ENCODE measurements at places on chromosomes 6 and 20.
A peak's percentile ranks its signal among the peaks of the same experiment; 100 is the strongest.

GRCh38 chr20:58308680-58309527, 611 bp upstream of the RAB22A start:
- DNase-seq = no peak

GRCh38 chr6:166672146-166672545, 45.1 kb upstream of the RPS6KA2 start:
- no peak for DNase-seq

DNA sequence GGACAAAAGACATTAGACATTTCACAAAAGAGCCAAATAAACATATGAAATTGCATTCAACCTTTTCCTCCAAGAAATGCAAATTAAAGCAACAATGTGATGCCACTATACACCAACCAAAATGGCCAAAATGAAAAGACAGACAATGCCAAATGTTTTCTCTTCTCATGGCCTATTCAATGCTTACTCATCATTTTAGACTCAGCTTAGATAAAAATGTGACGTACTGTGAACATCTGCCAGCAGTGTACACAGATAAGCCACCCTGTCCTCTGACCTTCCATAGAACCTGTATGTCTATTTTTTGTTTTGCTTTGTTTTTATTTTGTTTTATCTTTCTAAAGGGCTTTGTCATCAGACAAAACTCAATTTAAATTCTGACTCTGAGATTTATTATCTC, 385.2 kb downstream of the FRK start:
- no peak for DNase-seq

DNA sequence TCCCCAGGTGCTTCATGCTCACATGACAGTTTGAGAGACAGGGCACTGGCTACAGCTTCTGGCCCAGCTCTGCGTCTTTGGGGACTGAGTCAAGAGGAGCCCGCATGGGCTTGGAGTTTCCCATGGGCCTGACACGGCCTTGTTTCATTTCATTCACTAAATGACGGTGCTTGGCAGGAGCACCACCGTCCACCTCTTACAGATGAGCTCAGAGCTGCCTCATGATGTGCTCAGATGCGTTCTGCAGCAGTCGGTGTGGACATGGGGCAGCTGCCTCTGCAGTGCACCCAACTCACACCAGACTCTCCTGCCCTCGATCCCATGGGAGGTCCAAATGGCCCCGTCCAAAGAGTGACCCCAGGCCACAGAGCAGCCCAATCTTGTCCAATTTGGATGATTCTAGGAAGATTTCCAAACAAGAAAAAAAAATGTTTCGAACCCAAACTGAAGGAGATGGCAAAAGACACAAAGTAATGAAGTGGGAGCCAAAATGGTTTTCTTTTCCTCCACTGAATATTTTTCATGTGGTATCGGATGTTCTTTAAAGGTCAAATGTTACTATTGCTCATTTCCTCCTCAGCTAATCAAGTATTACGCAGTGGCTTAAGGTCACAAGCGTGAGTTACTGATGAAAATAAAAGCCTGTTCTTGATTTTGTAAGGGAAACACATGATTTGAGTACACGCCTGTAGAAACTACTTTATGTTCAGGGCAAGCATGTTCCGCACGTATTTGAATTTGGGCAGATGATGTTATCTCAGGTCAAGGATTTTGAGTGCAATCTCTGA, 524.2 kb downstream of the CDH26 start:
- no peak for DNase-seq

GRCh38 chr6:47168180-47168579, 126.0 kb upstream of the ADGRF1 start:
- DNase-seq = no peak

- no peak for DNase-seq
Measured at GRCh38 chr20:40702504-40702903, 13.5 kb upstream of the MAFB start.

- no peak for DNase-seq
Measured at GRCh38 chr6:43383021-43383667, 13.7 kb upstream of the ZNF318 start.

DNA sequence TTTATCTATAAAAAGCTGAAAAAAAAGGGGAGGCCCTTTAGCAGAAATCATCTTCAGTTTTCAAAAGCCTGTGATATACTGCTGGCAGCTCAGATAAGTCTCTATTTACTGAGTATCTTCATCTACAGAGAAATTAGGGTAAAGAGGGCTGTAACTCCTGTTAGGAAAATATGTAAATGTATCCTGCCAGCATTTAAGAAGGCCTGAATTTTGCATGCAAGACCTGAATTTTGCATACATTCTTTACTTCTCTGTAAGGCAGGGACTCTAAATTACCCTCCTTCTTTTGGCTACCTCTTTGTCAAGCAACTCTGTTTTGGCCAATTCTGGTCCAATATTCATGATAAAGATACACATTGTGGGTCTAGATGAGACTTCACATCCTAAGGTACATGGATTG, 150.6 kb upstream of the SPACA1 start:
- DNase-seq = no peak

GRCh38 chr20:4836935-4837334, 115.2 kb downstream of the PRND start:
- no peak for DNase-seq

DNA sequence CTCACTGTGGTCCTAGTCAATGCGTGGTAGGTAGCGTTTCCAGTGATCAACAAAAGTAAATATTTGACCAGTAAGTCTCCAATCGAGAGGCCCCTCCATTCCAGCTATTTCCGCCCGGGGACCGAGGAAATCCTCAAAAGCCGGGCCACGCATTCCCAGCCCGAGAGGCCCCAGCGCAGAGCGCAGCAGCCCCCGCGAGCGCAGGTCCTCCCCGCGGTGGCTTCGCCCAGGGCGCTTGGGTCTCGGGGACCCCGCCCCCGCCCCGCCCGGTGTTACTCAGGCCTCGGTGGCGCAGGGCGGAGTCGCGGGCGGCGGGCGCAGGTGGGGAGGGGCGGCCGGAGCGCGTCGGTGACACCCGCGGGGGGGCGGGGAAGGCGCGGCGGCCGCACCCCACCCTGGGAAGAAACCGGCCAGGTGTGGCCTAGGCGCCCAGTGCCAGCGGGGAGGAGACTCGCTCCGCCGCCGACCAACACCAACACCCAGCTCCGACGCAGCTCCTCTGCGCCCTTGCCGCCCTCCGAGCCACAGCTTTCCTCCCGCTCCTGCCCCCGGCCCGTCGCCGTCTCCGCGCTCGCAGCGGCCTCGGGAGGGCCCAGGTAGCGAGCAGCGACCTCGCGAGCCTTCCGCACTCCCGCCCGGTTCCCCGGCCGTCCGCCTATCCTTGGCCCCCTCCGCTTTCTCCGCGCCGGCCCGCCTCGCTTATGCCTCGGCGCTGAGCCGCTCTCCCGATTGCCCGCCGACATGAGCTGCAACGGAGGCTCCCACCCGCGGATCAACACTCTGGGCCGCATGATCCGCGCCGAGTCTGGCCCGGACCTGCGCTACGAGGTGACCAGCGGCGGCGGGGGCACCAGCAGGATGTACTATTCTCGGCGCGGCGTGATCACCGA, at the start of gene DSP:
TSS of gene DSP (plus strand) at position 497 of the 890 bp plus-strand sequence. CDS start at position 742, 245 bp downstream.
- peak; percentile 22 for DNase-seq

GRCh38 chr6:153976921-153977693, 61.9 kb upstream of the OPRM1 start:
- no peak for DNase-seq

DNA sequence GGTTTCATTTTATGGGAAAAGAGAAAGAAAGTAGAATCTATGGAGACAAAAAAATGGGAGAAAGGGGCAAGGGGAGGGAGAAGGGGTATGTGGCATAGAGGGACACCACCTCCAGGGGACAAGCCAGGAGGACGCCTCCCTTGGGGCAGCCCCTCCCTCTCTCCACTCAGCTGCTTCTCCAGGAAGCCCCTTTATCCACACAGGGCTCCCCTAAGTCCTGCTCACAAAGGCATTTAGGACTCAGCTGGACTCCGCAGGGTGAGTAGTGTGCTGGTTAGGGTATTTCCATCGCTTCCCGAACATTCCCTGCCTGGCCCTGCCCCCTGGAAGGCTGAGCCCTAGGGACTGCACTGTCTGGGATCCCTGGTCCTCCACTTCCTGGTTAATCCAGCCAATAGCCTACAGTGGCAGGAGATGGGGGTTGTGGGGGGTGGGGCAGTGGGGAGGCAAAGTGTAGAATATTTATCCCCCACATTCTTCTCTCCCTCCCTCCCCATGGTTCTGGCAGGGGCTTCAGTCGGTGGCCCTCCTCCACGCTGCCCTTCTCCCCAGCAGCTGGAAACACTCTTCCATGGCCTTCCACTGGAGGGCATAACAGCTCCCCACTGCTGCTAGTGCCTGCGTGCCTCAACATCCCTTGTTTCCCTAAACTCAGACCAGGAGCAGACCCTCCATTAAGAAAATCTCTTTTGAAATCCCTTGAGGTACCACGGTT, 84.8 kb downstream of the SNX5 start:
- DNase-seq = no peak

GRCh38 chr6:2412731-2413130, 167.3 kb upstream of the GMDS start:
- DNase-seq = no peak

- no peak for DNase-seq
Measured at GRCh38 chr6:132669690-132670291, 10.8 kb upstream of the TAAR1 start.

GRCh38 chr6:163337958-163338357, 76.6 kb upstream of the QKI start:
- no peak for DNase-seq

DNA sequence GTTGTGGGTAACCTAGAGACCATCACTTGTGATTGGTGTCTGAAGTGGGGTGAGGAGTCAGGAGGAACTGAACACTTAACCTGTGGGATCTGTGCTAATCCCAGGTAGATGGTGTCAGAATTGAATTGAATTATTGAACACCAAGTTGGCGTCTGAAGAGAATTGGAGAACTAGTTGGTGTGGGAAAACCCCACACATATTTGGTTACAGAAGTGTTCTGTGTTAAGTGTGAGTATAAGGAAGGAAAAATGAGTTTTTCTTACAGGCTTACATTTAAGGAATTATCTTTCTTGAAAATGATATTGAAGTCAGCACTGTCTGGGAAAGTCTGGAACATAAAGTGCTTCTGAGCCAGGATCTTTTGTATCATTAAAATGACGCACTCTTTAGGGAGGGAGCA, 182.9 kb upstream of the ECI2 start:
- DNase-seq = no peak

GRCh38 chr6:101926149-101926925, 532.8 kb downstream of the GRIK2 start:
- no peak for DNase-seq

GRCh38 chr20:60540591-60540990, 582.4 kb downstream of the CDH26 start:
- DNase-seq = no peak

- no peak for DNase-seq
Measured at GRCh38 chr6:5085648-5086293, 630 bp downstream of the PPP1R3G start.

GRCh38 chr6:149890629-149891045, 7.3 kb downstream of the RAET1E start:
- no peak for DNase-seq

DNA sequence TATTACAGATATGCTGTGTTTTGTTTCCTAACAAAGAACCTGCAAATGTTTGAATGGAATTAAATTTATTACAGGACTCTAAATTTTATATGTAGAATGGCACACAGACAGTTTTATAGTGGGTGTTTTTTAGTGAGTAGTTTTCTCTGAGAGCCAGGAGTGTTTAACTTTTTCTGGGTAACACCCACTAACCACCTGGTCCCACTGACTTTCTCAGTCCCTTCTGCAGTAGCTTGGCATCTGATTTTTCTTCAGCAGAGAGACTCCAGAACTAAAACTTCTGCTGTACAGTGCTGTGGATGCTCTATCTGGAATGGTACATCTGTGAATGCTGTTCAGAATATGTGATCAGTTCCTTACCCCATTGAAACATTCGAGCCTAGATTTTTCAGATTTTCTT, 6.3 kb downstream of the YWHAB start:
- no peak for DNase-seq

- DNase-seq = no peak
Measured at GRCh38 chr20:47300071-47300470, 56.4 kb downstream of the ZMYND8 start.

- no peak for DNase-seq
Measured at GRCh38 chr6:13273202-13273930, 55.0 kb downstream of the TBC1D7 start.

- no peak for DNase-seq
Measured at GRCh38 chr6:75493400-75494064, at the start of gene FILIP1. Gene FILIP1 (minus strand): TSS chr6:75493800. CDS start chr6:75414972, 78,828 bp downstream.

DNA sequence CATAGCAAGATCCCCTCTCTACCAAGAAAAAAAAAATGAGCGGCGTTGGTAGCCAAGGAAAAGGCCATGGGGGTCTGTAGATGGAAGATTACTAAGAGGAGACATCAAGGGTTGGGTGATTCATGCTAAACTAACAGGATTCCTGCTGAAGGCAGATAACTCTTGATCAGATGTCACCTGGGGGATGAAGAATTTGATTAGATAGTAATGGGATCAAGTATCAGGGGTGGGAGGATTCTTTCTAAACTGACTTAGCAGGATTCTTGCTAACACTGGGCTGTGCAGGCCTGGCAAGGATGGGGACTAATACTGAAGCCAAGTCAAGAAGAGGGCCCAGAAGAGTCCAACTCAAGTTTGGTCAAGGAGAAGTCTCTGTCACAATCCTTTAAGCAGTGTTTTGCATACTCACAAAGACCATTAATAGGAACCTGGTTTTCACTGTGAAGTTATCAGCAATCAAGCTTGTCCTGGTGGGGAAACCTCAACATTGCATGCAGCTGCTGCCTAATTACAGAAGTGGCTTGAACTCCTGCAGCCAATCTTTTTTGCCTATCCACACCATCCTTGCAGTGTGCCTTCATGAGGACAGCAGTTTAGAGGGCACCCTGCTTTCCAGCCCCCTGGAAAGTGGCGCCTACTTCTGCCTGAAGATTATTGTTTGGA, 61.3 kb downstream of the ANKRD6 start:
- DNase-seq = no peak

- DNase-seq = no peak
Measured at GRCh38 chr20:2151858-2152281, 50.2 kb downstream of the STK35 start.

GRCh38 chr6:135301304-135301703, 120.2 kb downstream of the MYB start:
- DNase-seq = no peak

DNA sequence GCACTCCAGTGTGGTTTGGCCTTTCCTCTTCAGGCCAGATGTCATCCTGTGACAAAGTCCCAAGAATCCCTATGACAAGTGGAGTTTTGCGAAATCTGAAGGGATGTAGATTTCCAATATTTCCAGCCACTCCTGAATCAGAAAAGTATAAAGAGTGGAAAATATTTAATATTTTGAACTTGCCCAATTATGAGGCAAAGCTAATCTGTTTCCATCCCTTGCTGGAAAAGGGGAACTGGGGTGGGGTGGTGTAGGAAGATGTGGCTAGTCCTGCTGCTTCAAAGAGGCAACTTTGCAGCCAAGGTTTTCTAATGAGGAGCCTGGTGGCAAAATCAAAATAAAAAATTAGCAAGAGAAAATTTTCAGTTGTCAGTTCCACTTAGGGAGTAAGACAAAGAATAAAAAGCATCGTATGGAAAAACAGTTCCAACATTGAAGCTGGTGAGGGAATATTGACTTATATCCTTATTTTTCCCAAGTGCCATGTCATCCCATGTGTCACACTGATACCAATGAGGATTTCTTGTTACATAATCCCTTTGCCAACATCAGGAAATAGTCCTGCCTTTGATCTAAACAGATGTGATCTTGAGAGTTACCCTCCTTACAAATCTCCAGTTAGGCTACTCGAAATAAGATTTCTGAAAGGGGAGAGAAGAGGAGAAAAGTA, 480.0 kb upstream of the JARID2 start:
- DNase-seq = no peak

- DNase-seq = peak; percentile 62
Measured at GRCh38 chr20:36235892-36236785, at the start of gene AAR2. Gene AAR2 (plus strand): TSS chr20:36236478. CDS start chr20:36239869, 3,391 bp downstream.

- no peak for DNase-seq
Measured at GRCh38 chr6:1618311-1619097, 8.8 kb downstream of the FOXC1 start.
